ENCODE measurements at places on chromosomes 4 and X.

DNA sequence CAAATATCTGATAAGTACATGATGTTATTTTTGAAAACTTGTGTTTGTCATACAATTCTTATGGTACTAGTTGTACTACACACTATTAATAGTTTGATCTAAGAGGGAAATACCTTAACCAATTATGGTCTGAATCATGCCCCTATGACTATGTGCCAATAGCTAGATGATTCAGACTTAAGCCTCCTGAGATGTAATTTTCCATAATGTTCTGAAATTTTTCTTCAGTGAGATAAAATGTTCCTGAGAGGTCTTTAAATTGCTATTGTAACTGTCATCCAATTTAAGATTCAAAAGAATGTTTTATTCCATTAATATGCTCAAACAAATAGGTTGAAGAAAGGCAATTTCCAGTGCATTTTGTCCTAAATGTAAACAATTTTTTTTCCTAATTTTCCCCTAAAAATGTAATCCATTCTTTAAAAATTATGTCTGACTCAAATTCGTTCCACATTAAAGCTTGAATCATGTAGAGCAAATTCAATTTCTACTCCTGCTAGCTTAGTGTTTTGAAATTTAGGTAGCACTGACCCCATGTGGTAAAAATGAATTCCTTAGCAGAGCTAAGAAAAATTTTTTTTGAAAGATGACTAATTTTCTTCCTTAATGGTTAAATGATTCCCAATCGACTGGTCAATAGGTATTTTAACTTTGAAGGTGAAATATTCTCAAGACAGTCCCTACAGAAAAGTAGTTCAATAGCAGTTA lies 49.1 kb downstream of the APOOL start:
- no peak for DNase-seq

GRCh38 chrX:124232523-124233201 lies 99.8 kb upstream of the TEX13D start:
- DNase-seq, result no peak

- no peak for DNase-seq
Measured at GRCh38 chr4:84470204-84470785, 28.8 kb downstream of the NKX6-1 start.

- DNase-seq, result no peak
Measured at GRCh38 chrX:94635003-94635402, 961.0 kb downstream of the FAM133A start.

DNA sequence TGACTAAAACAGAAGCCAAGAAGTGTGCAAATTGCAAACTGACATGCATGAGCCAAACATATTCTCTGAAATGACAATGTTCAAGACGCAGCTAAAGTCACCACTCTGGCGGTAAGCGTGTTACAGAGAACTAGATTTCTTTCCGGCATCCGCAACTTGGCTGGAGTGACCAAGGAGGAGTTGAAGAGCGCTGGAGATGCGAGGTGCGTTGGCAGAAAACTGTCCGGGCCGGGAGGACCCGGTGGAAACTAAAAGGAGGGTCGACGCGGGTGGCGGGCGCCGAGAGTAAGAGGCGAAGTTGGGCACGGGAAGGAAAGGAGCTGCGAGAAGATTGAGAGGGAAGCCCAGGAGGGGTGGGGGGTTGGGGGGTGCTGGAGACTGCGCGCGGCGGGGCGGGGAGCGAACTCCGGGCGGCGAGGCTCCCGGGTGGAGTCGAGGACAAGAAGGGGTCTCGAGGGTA lies 807 bp downstream of the SEL1L3 start:
- no peak for DNase-seq

- DNase-seq, result no peak
Measured at GRCh38 chr4:1216076-1216614, 32.8 kb downstream of the CTBP1 start.

DNA sequence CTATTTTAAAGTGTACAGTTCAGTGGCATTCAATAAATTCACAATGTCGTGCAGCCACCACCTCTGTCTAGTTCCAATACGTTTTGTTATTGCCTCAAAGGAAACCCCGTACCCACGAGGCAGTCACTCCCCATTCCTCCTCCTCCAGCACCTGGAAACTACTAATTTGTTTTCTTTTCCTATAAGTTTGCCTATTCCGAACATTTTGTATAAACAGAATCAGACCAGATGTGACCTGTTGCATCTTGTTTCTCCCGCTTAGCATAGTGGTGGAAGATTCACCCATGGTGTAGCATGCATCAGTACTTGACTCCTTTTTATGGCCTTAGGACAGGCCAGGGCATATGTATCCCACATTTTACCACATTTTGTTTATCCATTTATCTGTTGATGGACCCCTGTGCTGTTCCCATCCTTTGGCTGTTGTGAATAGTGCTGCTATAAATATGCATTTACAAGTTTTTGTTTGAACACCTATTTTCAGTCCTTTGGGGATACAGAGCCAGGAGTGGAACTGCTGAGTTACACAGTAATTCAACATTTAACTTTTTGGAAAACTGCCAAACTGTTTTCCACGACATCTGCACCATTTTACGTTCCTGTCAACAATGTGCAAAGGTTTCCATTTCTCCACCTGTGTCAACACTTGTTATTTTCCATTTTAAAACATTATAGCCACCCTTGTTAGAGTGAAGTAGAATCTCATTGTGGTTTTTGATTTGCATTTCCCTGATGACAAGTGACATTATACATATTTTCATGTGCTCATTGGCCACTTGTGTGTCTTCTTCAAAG lies 57.8 kb upstream of the STX18 start:
- peak; percentile 79 for DNase-seq

DNA sequence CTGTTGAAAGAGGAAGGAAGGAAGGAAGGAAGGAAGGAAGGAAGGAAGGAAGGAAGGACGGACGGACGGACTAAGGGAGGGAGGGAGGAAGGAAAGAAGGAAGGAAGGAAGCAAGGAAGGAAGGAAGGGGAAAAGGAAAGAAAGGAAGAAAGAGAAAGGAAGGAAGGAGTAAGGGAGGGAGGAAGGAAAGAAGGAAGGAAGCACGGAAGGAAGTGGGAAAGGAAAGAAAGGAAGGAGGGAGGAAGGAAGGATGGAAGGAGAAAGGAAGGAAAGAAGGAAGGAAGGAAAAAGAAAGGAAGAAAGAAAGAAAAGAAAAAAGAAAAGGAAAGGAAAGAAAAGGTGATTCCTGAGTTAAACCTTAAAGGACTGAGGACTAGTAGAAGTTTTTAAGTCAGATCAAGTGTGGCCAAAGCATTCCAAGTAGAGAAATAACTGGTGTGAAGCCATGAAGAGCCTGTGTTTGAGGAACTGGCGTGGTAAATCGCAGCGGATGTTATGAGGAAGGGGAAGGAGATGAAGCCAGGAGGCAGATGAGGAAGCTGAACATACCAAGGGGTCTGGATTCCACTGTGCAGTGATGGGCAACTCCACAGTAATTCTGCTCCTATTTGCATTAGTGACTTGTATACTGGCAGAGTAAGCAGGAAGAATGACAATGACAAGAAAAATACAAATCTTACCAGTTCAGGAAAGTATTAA lies 163.5 kb downstream of the MGST2 start:
- DNase-seq, result no peak

GRCh38 chr4:93617606-93618005 lies 210.9 kb upstream of the ATOH1 start:
- no peak for DNase-seq

DNA sequence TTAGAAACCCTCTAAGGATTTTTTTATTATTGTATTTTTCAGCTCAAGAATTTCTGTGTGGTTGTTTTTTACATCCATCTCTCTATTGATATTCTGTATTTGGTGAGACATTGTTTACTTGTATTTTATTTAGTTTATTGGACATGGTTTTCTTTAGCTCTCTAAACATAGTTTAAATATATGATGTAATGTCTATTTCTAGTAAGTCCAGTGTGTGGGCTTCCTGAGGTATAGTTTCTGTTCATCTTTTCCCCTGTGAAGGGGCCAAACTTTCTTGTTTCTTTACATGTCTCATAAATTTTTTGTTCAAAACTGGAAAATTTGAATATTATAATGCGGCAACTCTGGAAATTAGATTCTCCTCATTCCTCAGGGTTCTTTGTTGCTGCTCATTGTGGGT lies 28.2 kb upstream of the ATRX start:
- no peak for DNase-seq

DNA sequence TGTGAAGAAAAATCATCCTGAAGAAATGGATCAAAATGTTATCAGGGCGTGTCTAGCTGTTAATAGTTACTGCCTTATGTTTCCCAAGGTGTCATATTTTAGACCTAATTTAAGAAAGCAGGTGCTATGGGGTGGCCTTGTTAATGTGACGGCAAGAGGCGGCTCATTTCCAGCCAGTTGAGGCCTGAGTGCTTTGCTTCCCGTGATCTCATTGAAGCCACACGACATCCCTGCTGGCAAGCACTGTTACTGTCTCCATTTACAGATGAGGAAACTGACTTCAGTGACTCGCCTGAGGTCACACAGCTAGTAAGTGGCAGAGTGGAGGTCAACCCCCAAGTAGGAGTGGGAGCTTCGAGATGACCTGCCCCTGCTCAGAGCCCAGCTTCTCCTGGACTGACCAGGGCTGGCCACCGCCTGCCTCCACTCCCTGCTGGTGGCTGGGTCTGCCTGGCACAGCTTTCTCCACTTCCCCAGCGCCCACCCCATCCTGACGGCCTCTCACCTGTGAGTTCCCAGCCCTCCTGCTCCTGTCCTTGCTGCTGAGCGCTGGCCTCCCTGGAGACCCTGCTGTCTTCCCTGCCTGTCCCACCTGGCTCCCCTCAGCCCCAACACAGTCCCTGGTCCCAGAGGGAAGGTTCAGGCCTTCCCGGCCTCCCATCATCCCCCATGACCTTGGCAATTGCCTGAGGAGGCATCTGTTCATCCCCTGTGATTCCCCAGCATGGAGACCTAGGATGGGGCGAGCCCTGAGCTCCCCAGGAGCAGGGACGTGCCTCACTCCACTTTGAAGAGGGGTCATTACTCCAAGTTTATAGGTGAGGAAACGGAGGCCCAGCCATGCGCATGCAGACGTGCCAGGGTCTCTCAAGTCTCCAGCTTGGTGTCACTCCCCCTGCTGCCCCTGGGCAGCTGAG lies 47.7 kb upstream of the SORCS2 start:
- DNase-seq, result no peak

- DNase-seq, result no peak
Measured at GRCh38 chr4:14809203-14809602, 193.1 kb upstream of the CPEB2 start.

DNA sequence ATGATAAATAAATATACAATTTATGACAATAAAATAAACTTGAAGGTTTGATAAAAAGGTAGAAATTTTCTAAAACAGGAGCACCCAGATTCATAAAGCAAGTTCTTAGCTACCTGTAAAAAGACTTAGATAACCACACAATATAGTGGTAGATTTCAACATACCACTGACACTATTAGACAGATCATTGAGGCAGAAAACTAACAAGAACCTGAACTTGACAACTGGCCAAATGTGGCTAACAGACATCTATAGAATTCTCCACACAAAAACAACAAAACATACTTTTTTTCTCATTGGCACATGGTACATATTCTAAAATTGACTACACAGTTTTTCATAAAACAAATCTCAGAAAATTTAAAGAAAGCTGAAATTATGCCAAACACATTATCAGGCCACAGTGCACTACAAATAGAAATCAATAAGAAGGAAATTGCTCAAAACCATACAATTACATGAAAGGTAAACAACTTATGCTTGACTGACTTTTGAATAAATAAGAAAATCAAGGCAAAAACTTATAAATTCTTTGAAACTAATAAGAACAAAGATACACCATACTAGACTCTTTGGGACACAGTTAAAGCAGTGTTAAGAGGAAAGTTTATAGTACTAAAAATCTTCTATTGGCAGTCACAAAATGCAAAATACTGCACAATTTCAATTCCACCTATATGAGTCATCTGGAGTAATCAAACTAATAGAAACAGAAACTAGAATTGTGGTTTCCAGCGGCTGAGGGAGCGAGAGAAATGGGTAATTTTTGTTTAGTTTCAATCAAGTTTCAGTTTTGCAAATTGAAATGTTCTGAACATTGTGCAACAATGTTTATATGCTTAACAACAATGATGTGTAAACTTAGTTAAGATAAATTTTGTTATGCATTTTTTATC lies 925.6 kb downstream of the SH3BGRL start:
- no peak for DNase-seq

- no peak for DNase-seq
Measured at GRCh38 chrX:74232859-74233258, 71.1 kb upstream of the ZCCHC13 start.

DNA sequence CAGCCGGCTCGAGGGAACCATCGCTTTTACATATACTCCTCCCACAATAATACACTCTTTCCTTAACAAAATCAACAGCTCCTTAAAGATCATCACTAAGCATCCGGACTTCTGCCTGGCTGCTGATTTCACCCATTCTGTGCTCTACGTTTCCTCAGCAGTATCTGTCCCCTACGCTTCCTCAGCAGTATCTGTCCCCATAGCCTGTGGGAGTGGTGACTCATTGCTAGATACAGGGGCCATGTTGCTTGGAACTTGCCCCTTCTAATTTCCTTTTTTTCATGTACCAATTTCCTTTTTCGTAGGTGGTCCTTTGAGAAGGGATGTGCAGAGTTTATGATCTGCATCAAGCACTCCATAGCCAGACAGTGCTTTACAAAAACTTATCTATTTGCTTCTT lies 18.6 kb downstream of the MAP3K15 start:
- DNase-seq, result no peak

GRCh38 chr4:5592272-5592671 lies 116.1 kb downstream of the EVC2 start:
- DNase-seq, result peak; percentile 31

DNA sequence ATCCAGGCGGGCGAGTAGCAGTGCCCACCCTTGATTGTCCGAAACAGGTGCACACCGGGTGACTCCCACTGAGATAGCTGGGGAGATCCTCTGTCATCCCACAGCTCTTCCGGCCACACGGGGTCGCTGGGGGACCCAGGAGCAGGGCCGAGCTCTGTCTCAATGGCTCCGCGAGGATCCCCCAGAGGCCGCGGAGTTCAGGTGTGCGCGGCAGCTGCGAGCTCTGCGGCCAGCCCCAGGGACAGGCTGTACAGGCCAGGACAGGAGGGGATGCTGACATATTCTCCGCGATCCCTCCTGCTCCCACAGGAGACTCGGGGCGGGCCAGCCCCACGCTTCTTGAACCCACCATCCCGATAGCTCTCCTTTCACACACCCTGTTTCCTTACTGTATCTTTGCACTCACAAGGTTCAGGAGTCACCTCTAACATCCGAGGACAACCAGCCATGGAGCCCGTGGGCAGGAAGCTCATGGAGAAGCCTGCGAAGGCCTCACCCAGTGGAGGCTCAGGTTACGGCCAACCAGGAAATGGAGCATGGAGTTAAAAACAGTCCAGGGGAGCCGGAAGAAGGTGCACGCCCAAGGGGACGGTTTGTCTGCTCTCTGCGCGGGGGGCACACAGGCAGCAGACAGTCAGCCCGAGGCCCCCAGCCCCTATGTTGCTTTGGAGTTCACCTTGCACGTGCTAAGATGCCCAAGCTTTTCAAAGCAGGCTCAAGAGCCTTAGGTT lies 77.9 kb upstream of the AMELX start:
- DNase-seq, result no peak

GRCh38 chrX:48917139-48918001 lies 1.5 kb downstream of the PIM2 start:
- DNase-seq, result peak; percentile 87

DNA sequence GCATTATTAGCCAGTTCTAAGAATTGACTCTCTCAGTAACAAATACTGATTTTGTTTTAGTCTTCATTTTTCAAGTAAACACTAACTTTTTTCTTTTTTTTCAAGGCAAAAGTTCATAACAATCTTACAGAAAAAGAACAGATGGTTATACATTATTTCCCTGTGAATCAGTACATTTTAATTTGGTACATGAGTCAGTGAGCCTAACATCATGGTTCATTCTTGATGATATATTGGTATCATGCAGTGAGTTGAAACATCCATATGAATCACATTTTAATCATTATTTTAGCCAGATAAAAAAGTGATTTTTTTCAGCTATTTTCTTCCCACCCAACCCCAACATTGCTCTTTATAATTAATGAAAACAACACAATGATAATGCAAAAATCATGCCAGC lies 184.3 kb upstream of the TACR3 start:
- DNase-seq, result no peak
